Stimulated activated memory B cell treated with anti-CD40 and anti-IgM and Interleukin-4, amounts not matched to agents 10 μg/mL and 1 μg/mL and 100 μg/mL, for 72 hours (primary cell): ENCODE measurements at places on chromosomes 16 and 17.

- ATAC-seq: no peak
These were observed 7.8 kb upstream of the TBC1D3B start for GRCh38 chr17:36184023-36184765.

DNA sequence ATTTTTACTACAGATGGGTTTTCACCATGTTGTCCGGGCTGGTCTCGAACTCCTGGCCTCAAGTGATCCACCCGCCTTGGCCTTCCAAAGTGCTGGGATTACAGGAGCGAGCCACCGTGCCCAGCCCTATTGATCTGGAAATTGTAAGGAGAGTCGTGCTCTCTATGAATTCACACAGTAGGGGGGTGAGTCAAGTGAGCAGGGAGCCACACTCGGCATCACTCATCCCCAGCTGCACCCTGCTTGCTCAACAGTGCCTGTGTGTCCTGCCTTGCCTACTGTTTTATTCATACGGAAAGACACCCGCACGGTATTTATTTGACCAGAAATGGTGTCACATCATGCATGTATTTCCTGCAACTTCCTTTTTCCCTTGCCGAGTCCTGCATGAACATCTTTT lies 157.2 kb upstream of the FOXF1 start:
- no peak for ATAC-seq

GRCh38 chr17:79970576-79971068 lies 65.0 kb downstream of the TBC1D16 start:
- peak; percentile 51 for ATAC-seq

GRCh38 chr16:89090182-89090630 lies 3.4 kb upstream of the ACSF3 start:
- no peak for ATAC-seq

GRCh38 chr16:4802659-4803287 lies 340 bp upstream of the ROGDI start:
- ATAC-seq: peak; percentile 96

DNA sequence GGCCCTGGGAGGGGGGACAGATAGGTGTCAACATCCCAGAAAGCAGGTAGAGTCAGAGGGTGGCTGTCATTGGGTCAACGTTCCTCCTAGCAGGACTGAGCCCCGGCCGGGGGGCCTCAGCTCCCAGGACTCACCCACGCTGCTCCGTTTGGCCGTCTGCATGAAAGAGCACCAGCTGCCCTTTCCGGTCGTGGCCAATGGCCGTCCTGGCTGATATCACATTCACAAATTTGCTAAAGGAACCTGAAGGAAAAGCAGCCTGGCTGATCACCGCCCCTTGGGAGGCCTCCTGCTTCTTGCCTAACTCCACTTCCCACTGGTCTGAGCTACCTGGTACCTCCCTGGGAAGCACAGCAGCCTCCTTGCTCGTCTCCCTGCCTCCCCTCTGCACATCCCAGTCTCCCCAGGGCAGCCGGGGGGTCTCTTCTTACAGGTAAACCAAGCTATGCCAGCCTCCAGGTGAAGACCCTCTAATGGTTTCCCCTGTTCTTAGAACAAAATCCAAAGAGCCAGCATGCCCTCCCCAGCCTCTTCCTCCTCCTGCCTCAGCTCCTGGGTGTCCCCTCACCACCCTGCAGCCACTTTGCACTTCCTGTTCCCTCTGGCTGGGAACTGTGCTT lies 3.4 kb downstream of the NAGPA start:
- no peak for ATAC-seq

GRCh38 chr16:13425836-13426235 lies 494.1 kb upstream of the ERCC4 start:
- no peak for ATAC-seq

DNA sequence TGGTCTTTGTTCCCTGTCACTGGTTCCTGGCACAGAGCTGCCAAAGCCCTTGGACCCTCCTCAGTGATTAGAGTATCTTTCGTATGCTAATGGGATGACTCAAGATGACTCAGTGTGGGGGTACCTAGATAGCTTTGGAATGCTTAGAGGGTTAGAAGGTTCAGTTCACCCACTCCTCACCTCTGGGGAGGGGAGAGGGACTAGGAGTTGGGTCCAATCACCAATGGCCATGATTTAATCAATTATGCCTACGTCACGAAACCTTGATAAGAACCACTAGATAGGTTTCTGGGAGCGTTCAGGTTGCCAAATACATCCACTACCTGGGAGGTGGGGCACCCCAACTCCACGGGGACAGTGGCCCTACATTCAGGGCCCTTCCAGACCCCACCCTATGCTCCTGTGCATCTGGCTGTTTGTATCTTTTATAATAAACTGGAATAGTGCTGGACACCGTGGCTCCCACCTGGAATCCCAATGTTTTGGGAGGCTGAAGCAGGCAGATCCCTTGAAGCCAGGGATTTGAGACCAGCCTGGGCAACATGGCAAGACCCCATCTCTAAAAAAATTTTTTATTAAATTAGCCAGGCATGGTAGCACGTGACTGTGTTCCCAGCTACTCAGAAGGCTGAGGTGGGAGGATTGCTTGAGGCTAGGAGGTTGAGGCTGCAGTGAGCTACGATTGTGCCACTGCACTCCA lies 29.2 kb upstream of the LITAF start:
- ATAC-seq: no peak

GRCh38 chr16:88516601-88517061 lies 53.6 kb upstream of the ZC3H18 start:
- no peak for ATAC-seq

GRCh38 chr16:31357324-31358109 lies 2.5 kb downstream of the ITGAX start:
- no peak for ATAC-seq

GRCh38 chr17:65219124-65219523 lies 82.0 kb downstream of the RGS9 start:
- ATAC-seq: no peak

- no peak for ATAC-seq
These were observed 1384.2 kb downstream of the CDH11 start for GRCh38 chr16:63737633-63738032.

GRCh38 chr16:80056324-80056723 lies 455.8 kb upstream of the MAF start:
- no peak for ATAC-seq

- peak; percentile 69 for ATAC-seq
These were observed 6.3 kb upstream of the ABCC1 start for GRCh38 chr16:15942931-15943690.

GRCh38 chr16:11175106-11175786 lies 80.8 kb downstream of the SOCS1 start:
- peak; percentile 44 for ATAC-seq

- no peak for ATAC-seq
These were observed 4.0 kb downstream of the PKMYT1 start for GRCh38 chr16:2976201-2976600.

DNA sequence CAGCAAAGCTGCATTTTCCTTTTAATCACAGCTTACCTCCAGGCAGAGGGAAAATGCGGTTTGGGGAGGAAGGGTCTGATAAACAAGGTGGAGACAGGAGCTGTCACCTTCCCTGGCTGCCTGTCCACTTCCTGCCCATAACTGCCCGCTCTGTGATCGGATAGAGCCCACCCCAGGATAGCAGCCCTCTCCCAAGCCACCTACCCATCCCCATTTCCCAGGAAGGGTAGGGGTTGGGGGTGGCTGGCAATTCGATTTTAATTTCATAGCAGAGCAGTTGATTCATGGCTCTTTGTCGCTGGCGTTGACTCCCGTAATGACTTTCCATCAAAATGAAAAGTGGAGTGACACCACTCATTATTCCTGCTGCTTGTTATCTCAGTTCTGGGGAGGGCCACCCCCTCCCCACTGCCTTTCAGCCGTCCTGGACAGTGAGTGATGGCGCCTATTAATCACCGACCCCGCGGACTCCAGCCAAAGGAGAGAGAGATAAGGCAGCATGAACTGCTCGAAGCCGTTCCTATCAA lies 11.2 kb downstream of the CDK5RAP3 start:
- ATAC-seq: no peak

DNA sequence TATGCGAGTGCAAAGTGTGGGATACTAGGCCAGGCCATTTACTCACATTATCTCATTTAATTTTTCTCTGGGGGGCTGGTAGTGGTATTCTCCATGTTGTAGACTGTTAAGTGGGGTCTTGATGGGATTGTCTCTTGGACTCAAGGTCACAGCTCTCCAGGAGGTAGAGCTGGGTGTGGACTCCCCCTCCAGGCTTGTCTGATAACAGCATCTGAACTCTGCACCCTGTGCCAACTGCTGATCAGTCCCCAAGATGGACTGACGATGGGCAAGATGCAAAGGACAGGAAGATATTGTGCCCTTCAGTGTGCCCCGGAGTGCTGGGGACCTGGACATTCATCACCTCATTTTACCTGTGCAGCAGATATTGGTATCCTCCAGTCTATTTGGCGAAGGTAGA lies 147.8 kb downstream of the MSI2 start:
- ATAC-seq: no peak

GRCh38 chr17:78347453-78347852 lies 12.4 kb downstream of the SOCS3 start:
- no peak for ATAC-seq

DNA sequence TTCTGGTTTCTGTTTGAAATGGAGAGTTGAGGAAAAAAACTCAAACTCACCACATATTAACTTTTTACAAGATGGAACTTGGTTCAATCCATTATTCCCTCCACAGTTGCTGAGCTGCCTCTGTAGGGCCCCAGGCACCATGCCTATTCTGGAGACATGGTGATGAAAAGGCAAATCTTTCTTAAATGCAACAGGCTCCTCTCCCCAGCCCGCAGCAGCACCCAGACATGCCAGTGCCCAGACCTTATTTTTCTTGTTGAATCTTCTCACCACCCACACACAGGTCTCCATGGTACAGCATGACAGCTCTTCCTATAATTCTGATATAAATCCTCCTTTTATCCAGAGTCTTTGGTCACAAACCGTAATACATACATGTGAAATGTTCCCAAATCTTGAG lies 7.6 kb downstream of the CYTH1 start:
- ATAC-seq: no peak

DNA sequence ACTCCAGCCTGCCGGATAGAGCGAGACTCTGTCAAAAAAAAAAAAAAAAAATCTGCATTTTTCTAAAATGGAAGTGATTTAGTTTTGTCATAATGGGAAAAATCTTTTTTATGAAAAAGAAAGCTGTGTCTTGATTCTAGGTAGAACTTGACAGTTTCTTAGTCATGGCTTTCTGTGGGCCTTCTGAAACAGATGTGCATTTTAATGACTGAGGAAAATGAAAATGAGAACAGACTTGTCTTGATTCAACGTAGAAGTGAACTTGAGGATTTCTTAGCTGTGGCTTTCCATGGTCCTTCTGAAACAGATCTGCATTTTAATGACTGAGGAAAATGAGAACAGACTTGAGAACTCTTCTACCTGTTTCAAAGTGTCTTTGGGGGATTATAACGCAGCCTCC lies 171.7 kb downstream of the VPS53 start:
- no peak for ATAC-seq

DNA sequence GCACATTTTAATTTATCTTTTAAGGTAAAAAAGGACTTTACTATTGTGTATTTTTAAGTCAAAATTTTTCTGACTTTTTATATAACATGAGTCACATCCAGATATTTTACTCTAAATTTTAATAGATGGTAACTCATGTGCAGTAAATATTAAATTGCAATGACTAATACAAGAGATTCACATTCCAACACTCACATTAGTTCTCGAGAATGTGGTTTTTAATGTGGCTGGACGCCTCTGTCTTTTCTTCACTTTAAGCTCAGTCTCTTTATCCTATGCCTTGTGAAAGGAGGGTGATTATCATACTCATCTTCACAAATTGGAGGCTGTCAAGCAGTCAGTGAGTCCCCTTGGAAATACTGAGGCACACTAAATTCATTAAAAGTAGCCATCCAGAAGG lies 315.6 kb downstream of the HS3ST3B1 start:
- no peak for ATAC-seq

DNA sequence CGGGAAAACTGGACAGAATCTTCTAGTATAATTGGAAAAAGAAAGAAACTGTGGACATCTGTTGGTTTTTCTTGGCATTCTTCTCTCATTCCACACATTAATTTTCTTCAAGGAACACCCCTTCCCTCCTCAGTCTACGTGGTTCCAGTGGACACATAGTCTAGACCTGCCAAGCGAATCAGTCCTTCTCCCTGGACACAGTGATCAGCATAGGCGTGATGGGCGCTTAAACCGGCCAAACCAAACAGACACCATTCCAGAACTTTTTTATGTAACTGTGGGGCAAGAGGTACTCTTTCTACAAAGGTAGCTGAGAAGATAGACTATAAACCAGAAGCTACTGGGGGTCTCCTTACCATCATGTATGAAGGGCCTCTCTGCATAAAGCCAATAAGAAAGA lies 121.8 kb upstream of the COX10 start:
- no peak for ATAC-seq

DNA sequence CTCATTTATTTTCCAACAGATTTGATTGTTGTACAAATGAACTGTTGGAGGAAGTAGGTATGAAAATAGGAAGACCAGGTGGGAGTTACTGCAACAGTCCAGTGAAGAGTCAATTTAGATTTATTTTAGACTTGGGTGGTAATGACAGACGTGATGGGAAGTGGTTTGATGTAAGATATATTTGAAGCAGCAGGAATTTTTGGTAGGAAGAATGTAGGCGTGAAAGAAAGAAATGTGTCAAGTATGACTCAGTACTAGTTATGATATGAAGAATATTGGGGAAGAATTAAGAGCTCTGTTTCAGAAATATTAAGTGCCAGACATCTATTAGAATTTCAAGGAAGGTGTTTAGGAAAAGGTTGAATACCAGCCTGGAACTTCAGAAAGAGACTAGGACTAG lies 247.9 kb upstream of the AXIN2 start:
- no peak for ATAC-seq

DNA sequence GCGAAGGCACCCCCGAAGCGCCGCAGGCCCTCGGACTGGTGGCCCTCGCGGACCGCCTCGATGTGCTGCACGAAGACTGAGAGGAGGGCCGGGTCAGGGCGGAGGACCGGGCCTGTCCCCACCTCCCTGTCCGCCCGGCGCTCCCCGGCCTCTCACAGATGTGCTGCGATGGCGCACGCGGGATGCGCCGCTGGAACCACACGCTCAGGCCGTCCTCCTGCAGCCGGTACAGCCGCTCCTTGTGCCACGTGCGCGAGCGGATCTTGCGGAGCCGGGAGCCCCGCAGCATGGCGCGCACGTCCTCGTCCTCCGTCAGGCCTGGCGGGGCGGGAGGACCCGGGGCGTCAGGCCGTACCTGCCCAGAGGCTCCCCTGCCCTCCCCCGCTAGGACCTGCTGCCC lies 11.3 kb downstream of the PLCD3 start:
- peak; percentile 6 for ATAC-seq

- peak; percentile 96 for ATAC-seq
These were observed at the start of the genes ABI3 and GNGT2 for GRCh38 chr17:49210158-49211029. Gene ABI3 (plus strand): TSS chr17:49210707. CDS start chr17:49210725, 18 bp downstream. Gene GNGT2 (minus strand): TSS chr17:49210574. CDS start chr17:49207422, 3,152 bp downstream.

DNA sequence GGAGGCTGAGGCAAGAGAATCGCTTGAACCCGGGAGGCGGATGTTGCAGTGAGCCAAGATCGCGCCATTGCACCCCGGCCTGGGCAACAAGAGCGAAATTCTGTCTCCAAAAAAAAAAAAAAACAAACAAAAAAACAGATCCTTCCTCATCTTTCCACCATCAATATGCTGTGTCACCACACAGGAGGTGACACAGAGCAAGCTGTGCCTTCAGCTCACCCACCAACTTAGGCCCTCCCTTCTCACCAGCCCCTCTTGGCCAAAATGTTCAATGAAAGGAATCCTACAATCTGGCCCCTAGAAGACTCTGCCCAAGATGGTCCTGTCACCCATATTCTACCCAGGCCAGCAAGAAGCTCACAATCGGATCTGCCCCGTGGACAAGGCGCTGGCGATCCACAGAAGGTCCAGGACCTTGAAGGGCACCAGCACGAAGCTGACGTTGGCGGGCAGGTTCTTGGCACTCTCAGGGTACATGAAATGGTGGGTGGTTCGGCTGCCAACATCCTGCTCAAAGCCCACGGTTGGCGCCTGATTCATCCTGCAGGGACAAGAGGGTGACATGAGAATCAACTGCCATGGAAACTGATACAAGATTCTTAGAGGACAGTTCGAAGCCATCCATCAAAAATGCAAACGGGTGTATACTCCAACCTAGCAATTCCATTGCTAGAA lies 41.4 kb downstream of the DDX19A start:
- ATAC-seq: no peak
